ENCODE measurements at places on chromosomes 3 and 15.

DNA sequence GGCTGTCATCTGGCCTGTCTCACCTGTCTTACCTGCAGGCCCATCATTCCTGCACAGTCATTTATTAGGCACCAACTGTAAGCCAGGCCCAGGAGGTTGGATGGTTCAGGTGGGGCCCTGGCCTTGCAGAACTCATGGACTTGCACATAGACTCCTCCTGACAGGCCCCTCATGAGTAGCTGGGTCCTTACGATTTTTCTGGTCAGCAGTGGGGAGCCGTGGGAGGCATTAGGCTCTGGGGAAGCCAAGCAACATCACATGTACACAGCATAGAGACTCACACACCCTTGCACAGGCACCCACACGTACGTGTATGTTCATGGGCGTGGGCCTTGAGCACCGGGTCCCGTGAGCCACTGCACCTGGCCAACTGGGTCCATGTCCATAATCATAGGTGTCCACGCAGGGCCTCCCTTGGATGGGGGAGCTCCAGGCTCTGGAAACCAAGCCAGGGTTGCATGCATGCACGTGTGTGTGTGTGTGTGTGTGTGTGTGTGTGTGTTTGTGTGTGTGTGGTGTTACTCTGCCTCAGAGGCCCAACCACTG, 20.3 kb downstream of the CISH start:
- no peak for DNase-seq

- DNase-seq, result no peak
Observed at GRCh38 chr3:76788206-76788605, 251.7 kb upstream of the ROBO2 start.

DNA sequence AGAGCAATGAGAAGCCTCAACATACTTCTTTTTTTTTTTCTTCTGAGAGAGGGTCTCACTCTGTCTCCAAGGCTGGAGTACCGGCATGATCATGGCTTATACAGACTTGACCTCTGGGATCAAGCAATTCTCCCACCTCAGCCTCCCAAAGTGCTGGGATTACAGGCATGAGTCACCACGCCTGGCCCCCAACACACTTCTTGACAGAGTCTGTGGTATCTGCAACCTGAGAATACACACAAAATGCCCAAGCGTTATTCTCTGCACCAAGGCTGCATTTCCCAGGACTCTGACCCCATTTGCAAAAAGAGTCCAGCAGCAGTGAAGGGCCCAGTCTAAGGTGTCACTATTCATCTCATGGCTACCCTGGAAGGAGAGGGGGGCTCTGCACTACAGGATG, 42.7 kb upstream of the BLM start:
- no peak for DNase-seq

GRCh38 chr15:96585484-96586386, 255.2 kb downstream of the NR2F2 start:
- DNase-seq, result no peak

GRCh38 chr3:120432150-120432860, 18.5 kb downstream of the FSTL1 start:
- DNase-seq, result no peak

DNA sequence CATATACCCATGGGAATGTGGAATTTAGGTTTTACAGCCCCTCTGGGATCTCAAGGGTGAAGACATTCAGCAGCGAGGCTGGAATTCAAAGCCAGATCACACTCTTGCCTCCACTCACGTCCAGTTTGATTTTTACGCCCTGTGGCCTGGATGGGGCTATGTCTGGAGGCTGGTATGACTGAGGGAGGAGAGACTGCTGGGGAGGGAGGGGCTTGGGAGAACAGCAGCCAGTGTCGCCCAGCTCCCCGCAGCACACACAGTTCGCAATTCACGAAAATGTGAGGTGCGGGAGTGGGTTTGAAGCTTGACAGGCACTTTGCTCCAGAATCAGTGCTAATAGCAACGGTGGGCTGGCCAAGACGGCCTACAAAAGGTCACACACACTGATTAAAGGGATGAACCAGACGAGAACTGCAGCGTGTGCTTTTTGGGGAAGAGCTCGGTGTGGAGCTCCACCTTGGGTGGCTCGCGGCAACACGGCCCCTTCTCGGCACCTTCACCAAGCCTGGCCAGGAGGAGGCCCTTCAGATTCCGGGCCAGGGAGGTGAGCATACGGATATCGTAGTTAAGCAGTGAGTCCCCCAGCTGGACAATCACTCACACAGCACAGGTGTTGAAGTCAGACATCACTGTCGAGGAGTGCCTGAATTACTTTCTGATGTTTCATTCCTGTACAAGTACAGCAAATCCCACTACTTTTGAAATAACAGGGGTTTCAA, 16.4 kb downstream of the EHD4 start:
- no peak for DNase-seq

DNA sequence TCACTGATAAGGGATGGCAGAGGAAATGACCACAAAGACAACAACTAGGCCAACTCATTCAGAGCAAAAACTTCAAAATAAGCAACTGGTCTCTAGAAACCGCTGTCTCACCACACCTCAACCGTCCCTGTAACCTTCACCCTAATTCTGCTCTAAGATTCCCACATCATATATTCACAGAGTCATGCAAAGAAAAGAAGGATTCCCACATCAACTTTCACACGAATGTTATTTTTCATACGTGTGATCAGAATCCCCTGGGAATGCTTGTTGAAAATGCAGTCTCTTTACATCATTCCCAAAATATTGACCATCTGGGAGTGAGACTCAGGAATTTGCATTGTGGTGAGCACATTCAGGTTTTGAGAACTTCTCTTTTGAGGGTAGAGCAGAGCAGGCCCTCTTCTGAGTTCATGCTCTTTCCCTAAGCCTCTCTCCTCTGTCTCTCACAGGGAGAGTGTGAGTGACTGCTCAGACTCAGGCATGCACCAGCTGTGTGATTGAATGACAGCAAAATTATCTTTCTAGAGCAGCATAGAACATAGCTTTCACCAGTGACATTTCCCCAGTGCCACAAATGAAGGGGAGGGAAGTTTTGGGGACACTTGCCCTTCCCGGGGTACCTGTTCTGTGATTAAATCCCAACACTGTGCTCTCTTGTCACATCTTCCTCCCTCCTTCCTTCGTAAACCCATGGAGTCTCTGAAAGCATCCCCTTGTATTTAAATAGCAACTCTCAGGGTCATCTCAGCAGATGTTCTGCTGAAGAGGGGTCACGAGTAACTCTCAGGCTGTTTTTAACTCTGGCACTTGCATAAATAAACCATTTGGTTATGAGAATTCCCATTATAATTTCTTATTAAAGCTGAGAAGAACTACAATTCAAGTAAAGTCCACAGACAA, 170.9 kb downstream of the PLCL2 start:
- no peak for DNase-seq

Data from cortex of kidney (tissue), 1 donor.